ENCODE measurements at places on chromosomes 1 and 21.

GRCh38 chr21:34788879-34789278 is 120.1 kb downstream of the CLIC6 start:
- no peak for DNase-seq

GRCh38 chr1:47722909-47723580 is 274.1 kb downstream of the TRABD2B start:
- no peak for DNase-seq

GRCh38 chr1:153678519-153679336 is at the start of gene NPR1:
NPR1 (plus strand) TSS chr1:153678688; CDS start chr1:153679109, 421 bp downstream.
- DNase-seq, result peak; percentile 35

GRCh38 chr1:233843525-233844204 is 60.8 kb upstream of the SLC35F3 start:
- no peak for DNase-seq

DNA sequence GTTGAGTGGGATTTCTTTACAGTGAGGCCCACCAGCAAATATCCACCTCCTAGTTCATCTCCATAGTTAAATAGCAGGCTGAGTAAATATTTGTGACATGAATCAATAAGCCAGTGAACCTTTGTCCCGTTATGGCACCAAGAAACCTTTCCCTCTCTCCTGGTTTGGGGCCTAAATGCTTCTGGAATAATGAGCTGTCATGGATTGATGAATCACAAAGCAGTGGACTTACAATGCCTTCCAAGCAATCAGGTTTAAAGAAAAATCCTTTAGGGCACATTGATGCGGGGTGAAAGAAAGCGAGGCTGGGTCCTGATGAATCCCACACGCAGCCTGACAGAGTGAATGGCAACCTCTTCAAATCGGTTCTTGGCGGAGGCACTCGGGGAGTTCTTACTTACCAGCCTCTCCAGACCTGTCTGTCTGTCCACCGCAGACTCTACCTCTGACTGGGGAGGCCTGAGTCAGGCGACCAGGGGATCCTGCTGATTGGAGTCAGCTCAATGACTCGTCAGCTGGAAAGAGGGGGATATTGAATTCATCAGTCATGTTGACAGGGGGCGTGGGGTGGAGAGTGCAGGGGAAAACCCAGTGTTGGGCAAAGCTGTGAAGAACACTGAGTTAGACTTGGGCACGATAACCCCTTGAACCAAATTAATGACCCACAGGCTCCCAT is 247.3 kb downstream of the PLPP3 start:
- peak; percentile 13 for DNase-seq

All from HuH-7.5 (cell line).